ENCODE measurements at places on chromosomes 2 and 18.
A peak's percentile ranks its signal among the peaks of the same experiment; 100 is the strongest.

DNA sequence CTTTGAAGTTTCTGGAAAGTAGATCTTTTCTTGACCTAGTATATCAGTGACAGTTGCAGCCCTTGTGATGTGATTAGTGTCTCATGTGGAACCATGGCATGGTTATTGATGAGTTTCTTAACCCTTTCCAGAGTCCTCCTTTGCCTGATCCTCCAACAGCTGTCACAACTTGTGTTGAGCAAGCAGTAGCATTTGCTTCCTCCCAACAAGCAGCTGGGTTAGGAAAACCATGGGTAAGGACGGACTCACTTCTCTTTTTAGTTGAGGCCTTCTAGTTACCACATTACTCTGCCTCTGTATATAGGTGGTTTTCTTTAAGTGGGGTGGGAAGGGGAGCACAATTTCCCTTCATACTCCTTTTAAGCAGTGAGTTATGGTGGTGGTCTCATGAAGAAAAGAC, 96.3 kb downstream of the XRCC5 start:
- no peak for DNase-seq

DNA sequence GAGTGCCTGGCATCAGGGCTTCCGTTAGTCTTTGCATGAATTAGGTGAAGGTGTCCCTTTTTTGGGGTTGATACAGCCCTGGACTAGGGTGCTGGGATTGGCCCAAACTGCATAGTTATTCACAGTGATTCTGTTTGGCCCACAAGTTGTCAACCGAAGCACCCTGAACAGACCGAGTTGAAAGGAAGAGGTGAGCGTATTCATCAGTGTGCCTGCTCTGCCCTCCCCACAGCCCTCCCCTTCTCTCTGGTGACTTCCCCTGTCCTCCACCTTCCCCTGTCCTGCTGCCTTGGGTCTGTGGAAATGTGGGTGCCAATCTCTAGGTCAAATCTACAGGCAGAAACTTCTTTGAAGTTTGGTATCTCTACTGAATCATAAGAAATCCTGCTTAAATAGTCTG, 330.5 kb downstream of the DYSF start:
- DNase-seq: no peak

GRCh38 chr2:226076529-226076928, 677.0 kb downstream of the NYAP2 start:
- DNase-seq: no peak

DNA sequence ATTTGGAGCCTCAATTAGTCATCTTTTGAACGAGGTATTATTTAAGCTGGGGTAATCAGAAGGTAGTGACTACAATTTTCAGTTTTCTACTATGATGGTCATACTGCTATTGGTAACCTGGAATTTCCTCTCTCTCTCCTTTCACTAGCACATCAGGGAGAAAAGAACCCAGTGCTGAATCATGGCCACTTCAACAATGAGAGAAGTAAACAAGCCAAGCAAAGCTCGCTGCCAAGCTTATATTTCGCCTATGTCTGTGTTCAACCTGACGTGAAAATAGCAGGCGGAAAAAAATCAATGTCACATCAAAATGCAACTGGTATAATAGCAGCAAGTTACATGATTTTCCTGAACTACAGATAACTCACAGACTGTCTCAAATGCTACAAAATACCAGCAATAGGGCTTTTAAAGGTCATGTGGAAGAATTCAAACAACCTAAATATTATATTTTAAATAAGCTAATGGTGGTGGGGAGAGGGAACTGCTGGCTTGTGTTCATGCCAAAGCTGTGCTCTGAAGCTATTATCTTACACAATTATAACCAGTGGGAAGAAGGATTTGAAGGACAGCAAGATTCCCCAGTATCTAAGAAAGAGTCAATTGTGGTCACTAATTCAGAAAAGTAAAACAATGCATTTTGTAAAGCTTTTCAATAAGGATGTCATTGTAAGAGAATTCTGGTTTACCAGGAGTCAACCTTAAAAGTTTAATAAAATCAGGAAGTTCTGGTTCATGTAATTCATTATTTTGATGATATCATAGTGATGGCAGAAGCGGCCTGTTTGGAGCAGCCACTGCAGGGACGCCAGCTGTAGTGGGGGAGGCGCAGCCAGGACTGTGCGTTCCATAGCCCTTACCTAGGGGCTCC, 38.0 kb downstream of the RNF152 start:
- DNase-seq: no peak

- peak; percentile 74 for DNase-seq
Measured at GRCh38 chr2:217934321-217935131, 68.3 kb downstream of the TNS1 start.

DNA sequence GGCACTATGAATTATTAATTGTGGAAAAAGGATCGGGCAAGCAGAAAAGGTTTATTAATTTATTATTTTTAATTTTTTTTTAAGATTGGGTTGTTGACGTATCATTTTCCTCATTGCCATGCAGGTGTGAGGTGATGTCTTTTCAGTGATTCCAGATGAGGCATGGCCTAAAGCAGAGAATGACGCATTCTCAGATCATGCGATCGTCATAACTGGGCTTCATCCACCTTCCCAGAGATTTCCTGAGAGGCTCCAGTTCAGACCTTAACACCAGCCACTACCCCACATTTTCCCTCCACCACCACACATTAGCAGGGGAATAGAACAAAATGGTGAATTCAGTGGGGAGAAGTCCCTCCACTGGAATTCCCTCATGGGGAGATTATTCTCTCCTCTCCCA, 518.4 kb upstream of the SPHKAP start:
- peak; percentile 2 for DNase-seq

- DNase-seq: peak; percentile 32
Measured at GRCh38 chr2:85549826-85550225, 10.9 kb downstream of the MAT2A start.

GRCh38 chr2:133568172-133568571, at the start of gene NCKAP5:
Gene NCKAP5, minus strand, starts transcription at chr2:133568463. Its CDS starts 50,937 bp downstream, at chr2:133517526.
- no peak for DNase-seq

GRCh38 chr2:70941186-70941585, 5.5 kb downstream of the ATP6V1B1 start:
- DNase-seq: no peak

GRCh38 chr18:77164763-77165485, 32.3 kb upstream of the MBP start:
- DNase-seq: no peak

DNA sequence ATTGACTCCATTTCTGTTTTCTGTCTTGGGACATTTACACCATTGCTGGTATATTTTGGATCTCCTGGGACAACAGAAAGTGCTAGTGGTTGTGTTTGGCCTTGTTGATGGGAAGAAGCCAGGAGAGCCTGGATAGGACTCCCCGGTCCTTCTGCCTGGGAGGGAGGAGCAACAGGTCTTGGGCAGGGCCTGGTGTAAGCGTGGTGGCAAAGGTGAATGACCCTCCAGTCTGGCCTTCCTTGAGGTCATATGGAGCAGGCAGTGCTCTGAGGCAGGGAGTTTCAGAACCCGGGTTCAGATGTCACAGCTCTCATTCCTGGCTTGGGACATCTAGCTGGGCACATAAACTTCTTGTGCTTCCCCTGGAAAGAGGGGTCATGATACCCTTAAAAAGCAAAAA, 56.0 kb upstream of the RBM44 start:
- DNase-seq: no peak

DNA sequence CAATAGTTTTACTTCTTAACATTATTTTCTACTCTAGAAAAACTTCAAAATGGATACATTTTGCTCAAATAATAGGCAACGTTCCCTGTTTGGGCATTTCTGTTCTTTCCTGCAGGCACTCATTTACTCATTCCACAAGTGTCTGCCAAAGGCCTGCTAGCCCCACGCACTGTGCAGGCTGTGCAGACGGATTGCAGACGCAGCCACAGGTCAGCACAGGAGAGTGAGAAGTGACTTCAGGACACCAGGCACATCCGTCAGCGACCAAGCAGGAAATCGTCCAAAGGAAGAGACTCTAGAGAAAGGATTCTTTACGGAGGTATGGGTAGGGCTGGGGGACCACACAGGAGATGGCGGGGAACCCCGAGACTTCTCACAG, 103.0 kb upstream of the AGAP1 start:
- DNase-seq: no peak

- peak; percentile 56 for DNase-seq
Measured at GRCh38 chr2:218658671-218659257, 659 bp downstream of the ZNF142 start.

- no peak for DNase-seq
Measured at GRCh38 chr18:48292229-48292628, 117.0 kb downstream of the ZBTB7C start.

- no peak for DNase-seq
Measured at GRCh38 chr18:62729487-62730386, 14.4 kb downstream of the PHLPP1 start.

DNA sequence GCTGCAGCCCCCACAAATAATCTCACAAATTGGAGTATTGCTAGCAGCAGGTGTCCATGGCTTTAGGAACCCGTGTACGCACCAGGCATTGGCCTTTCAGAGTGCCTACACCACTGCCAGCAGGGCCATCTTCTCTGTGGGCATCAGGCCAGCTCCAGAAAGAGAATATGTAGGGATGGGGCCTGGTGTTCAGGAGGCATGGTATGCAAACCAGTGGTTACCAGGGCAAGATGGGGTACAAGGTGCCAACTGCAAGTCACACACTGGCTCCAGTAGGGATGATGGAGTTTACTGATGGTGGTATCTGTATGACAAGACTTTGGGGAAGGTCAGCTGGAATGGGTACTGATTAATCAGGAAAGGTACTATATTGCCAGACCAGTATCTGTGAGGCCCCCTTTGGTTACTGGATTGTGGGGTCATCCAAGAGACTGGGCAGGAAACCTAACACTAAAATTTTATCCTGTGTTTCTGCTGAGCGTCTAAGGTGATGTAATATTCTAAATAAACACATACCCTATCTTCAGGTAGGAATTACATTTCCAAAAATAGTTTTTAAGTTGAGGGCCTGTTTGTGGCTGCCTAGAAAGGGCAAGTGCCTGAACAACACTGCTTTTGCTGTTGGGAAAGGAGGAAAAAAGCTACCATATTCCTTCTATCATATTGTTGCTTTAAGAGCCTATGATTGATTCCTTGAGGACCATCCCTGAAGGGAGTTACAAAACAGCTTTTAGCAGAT, 9.0 kb downstream of the CNOT9 start:
- DNase-seq: no peak

DNA sequence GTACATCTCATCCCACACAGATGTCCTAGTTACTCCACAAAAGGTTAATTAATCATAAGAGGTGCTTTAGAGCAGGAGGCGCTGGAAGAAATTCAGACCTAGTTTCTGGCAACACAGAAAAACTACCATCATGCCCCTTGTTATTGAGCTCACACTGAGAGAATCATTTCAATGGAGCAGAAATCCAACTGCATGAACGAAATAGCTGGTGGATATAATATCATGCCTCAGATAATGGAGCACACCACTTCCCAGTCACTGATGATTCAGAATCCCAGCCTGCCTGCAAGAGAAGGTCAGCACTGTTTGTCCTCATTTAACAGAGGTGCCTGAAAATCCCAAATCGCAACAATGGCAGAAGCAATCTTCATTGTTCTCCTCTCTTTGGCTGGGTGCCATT, 125.8 kb upstream of the CREB1 start:
- no peak for DNase-seq

GRCh38 chr18:74264303-74265020, 27.3 kb downstream of the CYB5A start:
- DNase-seq: no peak

GRCh38 chr2:191857259-191857805, 10.4 kb upstream of the CAVIN2 start:
- DNase-seq: no peak

DNA sequence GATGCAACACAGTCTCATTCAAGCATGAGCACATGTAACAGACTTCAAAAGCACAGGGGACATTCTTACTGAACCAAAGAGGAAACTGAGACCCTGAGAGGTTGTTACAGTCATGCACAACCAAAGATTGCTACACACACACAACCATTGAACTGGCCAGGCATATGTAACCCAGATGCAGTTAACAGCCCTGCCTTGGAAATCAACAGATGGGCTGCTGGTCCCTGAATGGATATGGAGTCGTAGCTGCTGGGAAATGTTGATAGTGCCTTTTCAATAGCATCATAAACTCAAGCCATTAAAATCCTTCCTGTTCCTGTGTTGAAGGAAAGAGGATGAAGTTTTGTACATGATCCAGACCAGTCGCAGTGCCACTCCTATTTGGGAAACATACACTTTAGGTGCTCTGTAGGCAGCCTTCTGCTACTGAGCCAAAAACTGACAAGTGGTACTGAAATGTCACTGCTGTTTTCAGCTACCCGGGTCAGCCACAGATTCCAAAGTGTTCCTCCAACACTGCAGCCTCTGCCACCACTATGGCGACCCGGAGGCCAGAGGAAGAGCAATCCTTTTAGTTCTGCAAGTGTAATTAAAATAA, 143.9 kb downstream of the CCBE1 start:
- no peak for DNase-seq

GRCh38 chr2:108288534-108289106, at the start of gene SULT1C2:
Gene SULT1C2, plus strand, starts transcription at chr2:108288895. Its CDS starts 4,773 bp downstream, at chr2:108293668.
- DNase-seq: no peak
